ENCODE measurements at places on chromosomes 1 and 21.

- DNase-seq, result no peak
Measured at GRCh38 chr1:93578911-93579825, 102.5 kb downstream of the BCAR3 start.

DNA sequence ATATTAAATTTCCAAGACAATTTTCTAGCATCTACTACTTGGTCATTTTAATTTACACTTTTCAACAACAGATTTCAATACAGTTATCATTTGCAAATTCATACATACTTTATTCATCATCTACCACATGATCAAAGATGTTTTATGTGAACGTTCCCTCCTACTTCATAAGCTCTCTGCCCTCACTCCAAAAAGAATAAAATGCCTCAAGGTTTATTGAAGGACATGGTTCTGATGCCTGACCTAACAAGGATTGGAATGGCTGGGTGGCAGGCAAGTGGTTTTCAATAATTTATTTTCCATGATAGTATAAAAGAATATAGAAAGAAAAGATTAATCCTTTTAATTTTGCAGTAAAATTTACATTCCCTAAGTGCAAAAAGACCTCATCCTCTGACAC is 5.4 kb downstream of the CDKN2C start:
- DNase-seq, result no peak

DNA sequence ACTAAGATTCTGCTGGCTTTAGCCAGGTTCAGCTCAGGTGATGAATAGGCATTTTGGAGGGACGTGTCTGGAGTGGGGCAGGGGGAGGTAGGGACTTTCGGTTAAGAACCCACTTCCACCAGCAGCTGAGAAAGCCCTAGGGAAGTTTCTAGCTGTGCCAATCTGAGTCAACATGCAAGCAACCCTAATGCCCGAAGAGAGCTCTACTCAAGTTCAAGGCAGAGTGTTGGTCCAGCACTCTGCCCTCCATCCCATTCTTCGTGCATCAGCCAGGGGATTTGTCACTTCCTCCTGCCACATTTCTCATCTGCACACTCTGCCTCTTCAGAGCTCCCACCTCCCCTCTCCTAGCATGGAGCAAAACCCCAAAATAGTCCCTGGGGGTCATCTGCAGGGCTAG is 208.8 kb downstream of the HIVEP3 start:
- no peak for DNase-seq

- no peak for DNase-seq
Measured at GRCh38 chr21:34846601-34847112, 177.9 kb downstream of the CLIC6 start.

- DNase-seq, result no peak
Measured at GRCh38 chr1:183886853-183887252, 81.9 kb downstream of the RGL1 start.

GRCh38 chr1:54172614-54173599 is 20.1 kb upstream of the CDCP2 start:
- no peak for DNase-seq

Measured in NCI-H1092 (cell line).